ENCODE measurements at places on chromosomes 1 and 21.

DNA sequence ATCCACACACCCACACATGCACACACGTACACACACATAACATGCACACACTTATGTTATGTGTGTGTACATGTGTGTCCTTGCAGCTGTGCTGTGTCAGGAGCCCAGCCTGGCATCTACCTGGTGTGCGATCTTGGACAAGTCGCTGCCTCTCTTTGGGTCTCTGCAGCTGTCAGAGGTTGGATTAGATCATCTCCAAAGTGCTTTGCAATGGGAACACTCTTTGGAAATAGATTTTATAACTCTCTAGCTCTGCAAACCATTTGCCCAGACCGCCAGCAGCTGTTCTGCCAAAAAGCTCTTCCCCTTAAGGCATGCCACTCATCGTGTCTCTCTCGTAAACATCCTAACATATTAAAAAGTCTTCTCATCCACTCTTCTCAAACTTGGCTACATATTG is 4.7 kb downstream of the PKP1 start:
- H3K4me3 ChIP-seq = no peak overlapping the region
- no peak overlapping the region for H3K27ac ChIP-seq
- H3K27me3 ChIP-seq = peaks cover 78% of the 10 kb centered on the region
- peaks cover 4% of the 10 kb centered on the region for H3K4me1 ChIP-seq
- H3K36me3 ChIP-seq = no peaks in the 10 kb centered on the region

- peak; percentile 97 for ATAC-seq
- peaks cover 55% of the 10 kb centered on the region for H3K4me1 ChIP-seq
- H3K36me3 ChIP-seq = peaks cover 34% of the 10 kb centered on the region
Measured at GRCh38 chr1:27418326-27419185, 26.1 kb downstream of the GPR3 start.

- H3K27ac ChIP-seq = no peak overlapping the region
- H3K4me1 ChIP-seq = no peaks in the 10 kb centered on the region
- H3K27me3 ChIP-seq = peaks cover under 1% of the 10 kb centered on the region
- H3K36me3 ChIP-seq = no peaks in the 10 kb centered on the region
Measured at GRCh38 chr1:37404711-37405110, 69.7 kb upstream of the ZC3H12A start.

- no peak overlapping the region for H3K27ac ChIP-seq
- peaks cover 22% of the 10 kb centered on the region for H3K27me3 ChIP-seq
- no peak overlapping the region for H3K4me3 ChIP-seq
- no peaks in the 10 kb centered on the region for H3K4me1 ChIP-seq
- ATAC-seq = no peak
Measured at GRCh38 chr1:186976700-186977099, 148.0 kb downstream of the PLA2G4A start.

- H3K36me3 ChIP-seq = no peaks in the 10 kb centered on the region
- ATAC-seq = no peak
- no peak overlapping the region for H3K4me3 ChIP-seq
- no peak overlapping the region for H3K27ac ChIP-seq
- H3K27me3 ChIP-seq = no peaks in the 10 kb centered on the region
Measured at GRCh38 chr1:118773656-118774055, 214.5 kb downstream of the TBX15 start.

- peaks cover 33% of the 10 kb centered on the region for H3K27me3 ChIP-seq
- no peaks in the 10 kb centered on the region for H3K36me3 ChIP-seq
- no peaks in the 10 kb centered on the region for H3K4me1 ChIP-seq
- no peak overlapping the region for H3K4me3 ChIP-seq
Measured at GRCh38 chr1:206850401-206850800, 15.0 kb upstream of the IL20 start.

DNA sequence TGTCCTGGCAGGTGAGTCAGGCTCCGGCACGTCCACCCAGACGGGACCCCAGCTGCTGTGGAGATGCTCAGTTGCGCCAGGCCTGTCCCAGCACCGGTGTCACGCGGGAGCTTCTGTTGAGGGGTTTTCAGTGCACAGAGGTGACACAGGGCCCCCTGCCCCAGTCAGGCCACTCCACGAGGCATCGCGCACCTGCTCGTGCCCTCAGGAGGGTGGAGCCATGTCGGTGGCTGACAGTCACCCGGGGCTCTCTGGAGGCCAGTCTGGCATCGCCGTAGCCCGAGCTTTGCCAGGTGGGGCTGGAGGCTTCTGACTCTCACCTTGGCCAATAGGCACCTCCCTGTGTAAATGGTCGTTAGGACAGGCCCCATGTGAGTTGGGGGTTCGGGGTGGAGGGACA is 11.1 kb downstream of the TMEM240 start:
- peaks cover 35% of the 10 kb centered on the region for H3K36me3 ChIP-seq
- no peak overlapping the region for H3K27ac ChIP-seq
- no peak overlapping the region for H3K4me3 ChIP-seq

- ATAC-seq = no peak
- H3K4me1 ChIP-seq = peaks cover 5% of the 10 kb centered on the region
- no peak overlapping the region for H3K27ac ChIP-seq
- no peak overlapping the region for H3K4me3 ChIP-seq
- H3K27me3 ChIP-seq = peaks cover 68% of the 10 kb centered on the region
Measured at GRCh38 chr1:214184992-214185391, 96.0 kb upstream of the SMYD2 start.

DNA sequence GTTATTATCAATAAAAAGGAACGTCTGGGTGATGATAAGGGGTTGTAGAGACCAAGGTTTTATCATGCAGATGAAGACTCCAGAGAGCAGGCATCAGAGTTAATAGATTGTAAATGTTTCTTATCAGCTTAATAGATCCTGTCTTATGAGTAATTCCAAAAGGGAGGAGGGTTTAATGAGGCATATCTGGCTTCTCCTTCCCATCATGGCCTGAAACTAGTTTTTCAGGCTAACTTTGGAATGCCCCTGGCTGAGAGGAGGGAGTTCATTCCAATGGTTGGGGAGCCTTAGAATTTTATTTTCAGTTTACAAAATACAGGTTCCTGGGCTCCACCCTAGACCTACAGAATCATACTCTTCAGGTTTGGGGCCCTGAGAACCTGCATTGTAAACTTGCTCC is 13.5 kb downstream of the PLA2G2D start:
- no peak for ATAC-seq
- no peak overlapping the region for H3K4me3 ChIP-seq
- H3K27me3 ChIP-seq = peaks cover 8% of the 10 kb centered on the region

Data from stimulated activated memory B cell treated with anti-CD40 and anti-IgM and Interleukin-4, amounts not matched to agents 10 μg/mL and 1 μg/mL and 100 μg/mL, for 72 hours (primary cell).